AG04450 (cell line): ENCODE measurements at places on chromosomes 16 and 17. TPM values are rescaled to one million over a fixed set of nuclear protein-coding genes. Genes with fewer than 3 reads are reported as not detected.

Gene HBA2
- polyA plus RNA-seq = not detected in 2 replicates

Gene KRTAP4-1
- polyA plus RNA-seq = not detected in 2 replicates

Gene PDE6G
- 0.51 and 1.0 TPM in 2 replicates for polyA plus RNA-seq

Gene PNMT
- not detected in 2 replicates for polyA plus RNA-seq

Gene ARHGDIG
- not detected in 2 replicates for polyA plus RNA-seq

Gene BRICD5
- 0.26 and 0.37 TPM in 2 replicates for polyA plus RNA-seq

Gene CDH3
- polyA plus RNA-seq = not detected in 2 replicates
